ENCODE measurements at places on chromosomes 12 and 14.

GRCh38 chr14:34437729-34438080 lies 24.3 kb downstream of the SPTSSA start:
- DNase-seq: no peak

GRCh38 chr14:34781242-34781641 lies 66.8 kb upstream of the CFL2 start:
- peak; percentile 46 for DNase-seq

DNA sequence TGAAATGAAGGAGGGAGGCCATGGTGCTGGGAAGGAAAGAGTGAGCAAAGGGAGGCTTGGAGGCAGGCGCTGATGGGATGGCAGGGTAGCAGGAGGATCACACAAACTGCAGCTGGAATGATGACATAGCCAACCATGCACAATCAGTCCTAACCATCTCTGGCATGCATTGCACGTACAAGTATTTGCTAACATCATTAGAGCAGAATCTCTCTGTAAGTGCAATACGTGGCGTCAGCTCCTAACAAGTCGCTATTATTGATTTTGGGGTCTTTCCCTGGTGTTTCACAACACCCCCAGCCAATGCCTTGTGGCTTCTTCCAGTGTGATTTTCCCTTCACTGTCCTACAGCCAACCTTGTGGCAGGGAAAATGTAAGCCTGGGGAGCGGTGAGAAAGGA lies 18.5 kb downstream of the BDKRB1 start:
- no peak for DNase-seq

DNA sequence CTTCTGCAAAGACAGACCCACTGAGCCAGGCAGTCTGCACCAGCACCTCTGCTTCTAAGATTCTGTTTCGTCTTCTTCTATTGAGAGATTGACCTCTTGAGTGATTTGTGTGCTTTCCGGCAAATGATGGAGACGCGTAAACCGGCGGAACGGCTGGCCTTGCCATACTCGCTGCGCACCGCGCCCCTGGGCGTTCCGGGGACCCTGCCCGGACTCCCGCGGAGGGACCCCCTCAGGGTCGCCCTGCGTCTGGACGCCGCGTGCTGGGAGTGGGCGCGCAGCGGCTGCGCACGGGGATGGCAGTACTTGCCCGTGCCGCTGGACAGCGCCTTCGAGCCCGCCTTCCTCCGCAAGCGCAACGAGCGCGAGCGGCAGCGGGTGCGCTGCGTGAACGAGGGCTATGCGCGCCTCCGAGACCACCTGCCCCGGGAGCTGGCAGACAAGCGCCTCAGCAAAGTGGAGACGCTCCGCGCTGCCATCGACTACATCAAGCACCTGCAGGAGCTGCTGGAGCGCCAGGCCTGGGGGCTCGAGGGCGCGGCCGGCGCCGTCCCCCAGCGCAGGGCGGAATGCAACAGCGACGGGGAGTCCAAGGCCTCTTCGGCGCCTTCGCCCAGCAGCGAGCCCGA lies 703 bp downstream of the ASCL4 start:
- DNase-seq: no peak

DNA sequence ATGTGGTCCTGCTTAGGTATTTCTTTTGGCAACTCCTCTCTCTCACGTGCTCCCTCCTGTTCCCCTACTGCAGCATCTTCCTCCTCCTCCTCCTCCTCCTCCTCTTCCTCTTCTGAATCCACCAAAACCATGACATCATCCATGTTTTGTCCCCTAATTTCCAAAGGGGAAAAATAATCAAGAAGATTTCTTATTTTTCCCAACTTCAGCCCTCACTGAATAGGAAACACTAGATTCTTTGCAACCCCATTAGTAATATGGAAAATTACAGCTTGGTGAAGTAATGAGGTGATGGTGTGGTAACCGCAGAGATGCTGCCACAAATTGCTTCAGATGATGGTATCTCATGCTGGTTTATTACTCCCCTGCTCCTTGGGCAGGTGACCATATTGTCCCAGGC lies 7.5 kb upstream of the WSB2 start:
- DNase-seq: no peak

DNA sequence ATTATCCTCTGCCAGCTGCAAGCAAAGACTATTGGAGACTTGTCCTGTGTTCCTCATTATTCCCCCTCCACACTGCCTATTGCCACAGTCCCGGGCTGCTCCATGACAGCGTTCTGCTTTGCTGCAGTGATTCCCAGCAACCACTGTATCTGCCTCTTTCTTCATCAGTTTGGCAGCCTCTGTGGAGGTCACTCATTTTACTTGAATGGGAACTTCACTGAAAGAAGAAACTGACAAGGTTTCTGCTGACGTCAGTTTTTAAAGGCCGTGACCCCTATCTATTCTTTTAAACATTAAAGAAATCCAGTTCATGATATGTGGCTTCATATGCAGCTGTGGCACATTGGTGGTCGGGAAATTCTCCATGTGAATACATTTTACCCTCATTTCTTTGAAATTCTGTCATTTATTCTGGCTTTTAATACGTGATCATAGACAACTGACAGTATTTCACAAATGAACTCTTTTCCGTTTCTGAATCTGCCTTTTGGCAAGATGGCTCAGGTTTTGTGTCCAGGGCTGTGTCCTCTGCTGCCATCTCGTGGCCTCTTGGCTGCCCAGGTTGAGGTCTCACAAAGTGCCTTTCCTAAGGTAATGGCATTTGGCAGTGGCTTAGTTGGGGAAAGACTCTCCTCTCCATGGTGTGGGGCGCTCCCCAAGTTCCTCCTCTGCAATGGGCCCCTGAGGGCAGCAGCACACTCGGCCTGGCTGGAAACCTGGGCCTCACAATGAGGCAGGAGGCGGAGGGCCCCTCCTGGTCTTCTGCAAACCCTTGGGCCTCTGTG lies 5.8 kb downstream of the TMEM253 start:
- DNase-seq: peak; percentile 86

- peak; percentile 78 for DNase-seq
Measured at GRCh38 chr14:75295491-75296345, 17.1 kb downstream of the FOS start.

DNA sequence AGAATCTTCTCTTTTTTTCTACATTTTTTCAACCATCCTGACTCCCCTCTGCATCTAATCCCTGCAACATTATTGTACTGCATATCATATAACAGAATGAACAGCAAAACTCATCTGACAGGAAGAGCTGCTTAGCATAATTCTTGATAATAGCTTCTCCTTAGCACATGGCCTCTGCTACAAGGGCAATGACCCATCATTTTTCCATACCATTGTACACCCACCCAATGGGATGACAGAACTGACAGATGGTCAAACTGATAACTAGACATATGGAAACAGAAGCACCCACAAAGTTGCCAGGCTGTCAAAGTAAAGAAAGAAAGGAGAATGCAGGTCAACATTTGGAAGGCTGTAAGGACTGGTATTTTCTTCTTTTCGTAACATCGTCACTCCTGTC lies 390.4 kb upstream of the USP15 start:
- no peak for DNase-seq

GRCh38 chr12:128820723-128821432 lies 2.9 kb downstream of the SLC15A4 start:
- no peak for DNase-seq

- DNase-seq: peak; percentile 45
Measured at GRCh38 chr12:79911889-79912656, 22.8 kb downstream of the PPP1R12A start.

DNA sequence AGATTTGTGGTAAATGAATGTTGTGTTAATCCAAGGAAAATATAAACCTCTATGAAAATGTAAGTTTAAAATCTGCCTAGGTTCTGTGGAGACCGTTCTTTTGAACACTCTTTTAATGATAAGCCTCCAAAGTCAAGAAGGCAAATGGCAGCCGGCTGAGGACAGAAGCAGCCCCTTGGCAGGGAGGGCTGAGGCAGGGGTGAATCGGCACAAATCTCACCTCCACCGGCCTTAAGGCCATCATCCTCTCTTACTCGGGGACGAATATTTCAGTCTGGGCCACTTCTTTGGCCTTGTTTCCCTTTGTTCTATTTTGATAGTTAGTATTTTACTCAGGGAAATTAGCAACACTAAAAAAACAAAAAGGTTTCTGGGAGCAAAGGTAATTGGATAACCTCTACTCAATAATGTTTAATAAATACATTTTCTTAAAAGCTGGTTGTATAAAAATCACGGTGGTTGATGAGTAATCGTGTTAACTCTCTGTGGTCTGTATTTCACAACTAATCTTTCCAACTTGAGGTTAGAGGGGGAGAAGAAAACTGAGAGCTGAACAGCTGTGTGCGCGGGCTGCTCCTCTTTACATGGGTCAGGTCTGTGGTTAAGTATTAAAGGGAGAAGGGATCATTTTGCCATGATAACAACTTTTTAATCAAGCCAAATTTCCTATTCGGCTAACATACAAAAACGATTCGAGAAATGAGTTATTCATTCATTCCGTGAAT lies 18.6 kb downstream of the LGMN start:
- DNase-seq: peak; percentile 80

- no peak for DNase-seq
Measured at GRCh38 chr12:82109243-82109642, 248.9 kb downstream of the CCDC59 start.

DNA sequence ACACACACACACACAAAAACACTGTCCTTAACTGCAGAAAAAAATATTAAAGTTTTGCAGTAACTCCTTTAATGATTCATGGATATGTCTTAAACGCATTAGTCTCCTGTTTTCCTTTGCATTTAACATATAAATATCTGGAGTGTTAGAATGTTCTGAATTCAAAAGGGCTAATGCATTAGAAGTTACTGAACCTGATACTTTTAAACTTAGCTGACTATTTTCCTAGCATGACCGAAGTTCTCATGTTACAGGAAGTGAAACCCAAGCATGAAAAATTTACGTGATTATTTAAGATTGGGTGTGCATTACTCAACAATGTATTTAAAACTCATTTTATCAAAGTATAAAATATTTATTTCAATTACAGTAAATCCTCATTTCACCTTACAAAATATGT lies 791.2 kb downstream of the FLRT2 start:
- DNase-seq: peak; percentile 18

DNA sequence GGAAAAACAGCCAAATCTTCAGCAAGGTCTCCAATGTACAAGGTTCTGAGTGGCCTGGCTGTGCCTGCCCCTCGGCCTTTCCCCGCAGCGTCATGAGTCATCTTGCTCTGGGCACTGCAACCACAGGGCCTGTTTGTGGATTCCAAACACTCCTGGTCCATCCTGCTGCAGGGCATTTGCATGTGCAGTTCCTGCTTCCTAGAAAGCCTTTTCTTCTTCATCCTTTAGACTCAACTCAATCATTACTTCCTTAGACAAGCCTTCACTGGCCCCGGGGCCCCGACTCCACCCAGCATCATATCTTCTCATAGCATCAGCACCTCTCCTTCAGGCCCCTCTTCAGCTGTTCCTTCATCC lies 101.8 kb upstream of the EGLN3 start:
- peak; percentile 34 for DNase-seq

DNA sequence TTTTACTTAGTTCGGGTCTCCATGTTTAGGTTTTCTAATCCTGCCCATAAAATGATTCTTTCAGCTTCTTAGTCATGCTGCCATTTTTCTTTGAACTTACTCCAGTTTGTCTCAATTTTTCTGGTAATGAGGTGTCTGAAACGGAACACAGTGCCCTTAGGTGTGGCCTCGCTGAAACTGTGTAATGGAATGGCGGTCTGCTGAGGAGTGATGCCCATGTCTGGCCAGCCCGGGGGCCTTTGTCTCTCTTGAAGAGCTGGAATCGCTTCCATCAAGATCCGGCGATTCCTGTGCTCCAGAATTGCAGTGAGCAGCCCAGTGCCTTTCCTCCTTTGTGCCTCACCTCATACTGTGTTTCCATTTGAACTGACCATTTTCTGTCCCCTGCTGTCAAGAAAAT lies 112.5 kb downstream of the FBXL14 start:
- DNase-seq: no peak

GRCh38 chr14:100302616-100303015 lies 3.6 kb downstream of the SLC25A29 start:
- no peak for DNase-seq

GRCh38 chr14:20384886-20385285 lies 28.4 kb downstream of the TEP1 start:
- no peak for DNase-seq

DNA sequence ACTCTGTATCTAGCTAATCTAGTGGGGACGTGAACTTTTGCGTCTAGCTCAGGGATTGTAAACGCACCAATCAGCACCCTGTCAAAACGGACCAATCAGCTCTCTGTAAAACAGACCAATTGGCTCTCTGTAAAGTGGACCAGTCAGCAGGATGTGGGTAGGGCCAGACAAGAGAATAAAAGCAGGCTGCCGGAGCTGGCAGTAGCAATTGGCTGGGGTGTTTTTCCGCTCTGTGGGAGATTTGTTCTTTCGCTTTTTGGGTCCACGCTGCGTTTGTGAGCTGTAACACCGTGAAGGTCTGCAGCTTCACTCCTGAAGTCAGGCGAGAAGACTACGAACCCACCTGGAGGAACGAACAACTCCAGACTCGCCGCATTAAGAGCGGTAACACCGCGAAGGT lies 76.5 kb downstream of the SPRING1 start:
- no peak for DNase-seq

DNA sequence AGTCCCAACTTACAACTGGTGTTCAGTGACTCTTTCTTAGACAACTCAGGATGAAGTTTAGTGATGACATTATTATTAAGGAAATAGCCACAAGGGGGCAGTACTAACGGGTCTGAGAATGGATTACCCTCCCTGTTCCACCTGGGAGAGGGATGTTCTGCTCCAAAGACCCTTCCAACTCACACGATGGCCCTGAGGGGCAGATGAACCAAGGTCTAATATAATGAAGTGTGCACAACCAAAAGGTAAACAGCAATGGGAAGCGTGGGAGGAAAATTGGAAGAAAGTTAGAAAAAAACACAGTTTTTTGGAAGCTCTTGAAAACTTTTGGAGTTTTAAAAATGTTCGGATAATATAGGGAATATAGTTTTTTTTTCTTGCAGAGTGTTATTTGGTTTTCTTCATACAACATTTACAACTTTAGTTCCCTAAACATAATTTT lies 24.0 kb downstream of the FGF6 start:
- DNase-seq: peak; percentile 64

DNA sequence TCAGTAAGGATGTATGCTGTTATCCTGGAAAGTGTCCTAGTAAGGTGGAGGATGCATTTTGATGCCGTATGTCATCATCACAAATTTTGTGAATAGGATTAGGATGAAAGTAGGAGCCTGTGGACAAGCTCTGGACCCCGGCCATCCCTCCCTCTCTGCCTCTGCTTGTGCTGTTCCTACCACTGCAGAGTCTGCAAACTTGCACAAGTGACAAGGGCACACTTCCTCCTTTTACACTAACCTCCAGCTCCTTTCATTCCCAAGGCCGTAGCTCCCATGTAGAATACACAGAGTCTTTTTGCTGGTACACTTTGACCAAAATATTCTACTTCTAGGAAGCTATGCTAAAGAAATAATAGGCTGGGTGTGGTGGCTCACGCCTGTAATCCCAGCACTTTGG lies 13.3 kb upstream of the TMCC3 start:
- no peak for DNase-seq

- no peak for DNase-seq
Measured at GRCh38 chr12:47852096-47852571, 32.4 kb upstream of the HDAC7 start.

DNA sequence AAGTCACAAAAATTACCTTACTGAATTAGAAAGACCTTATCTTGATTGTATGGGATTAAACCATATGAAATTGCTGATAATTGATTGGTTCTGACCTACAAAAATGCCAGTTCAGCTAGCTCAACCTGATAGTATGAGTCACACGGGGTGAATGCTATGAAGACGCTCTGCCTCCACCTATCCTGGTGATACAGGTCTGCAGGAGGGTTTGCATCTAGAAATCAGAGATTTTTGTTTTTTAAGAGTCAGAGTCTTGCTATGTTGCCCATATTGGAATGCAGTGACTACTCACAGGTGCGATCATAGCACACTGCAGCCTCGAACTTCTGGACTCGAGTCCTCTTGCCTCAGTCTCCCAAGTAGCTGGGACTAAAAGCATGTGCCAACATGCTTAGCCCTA lies 120.4 kb downstream of the HMGA2 start:
- no peak for DNase-seq

GRCh38 chr12:19482036-19482435 lies 42.7 kb downstream of the AEBP2 start:
- peak; percentile 34 for DNase-seq
